Kidney tubule cell (primary cell): ENCODE measurements at places on chromosomes 7 and 10.
A peak's percentile ranks its signal among the peaks of the same experiment; 100 is the strongest.

GRCh38 chr7:102934239-102934638, 21.4 kb downstream of the LRRC17 start:
- no peak for DNase-seq

DNA sequence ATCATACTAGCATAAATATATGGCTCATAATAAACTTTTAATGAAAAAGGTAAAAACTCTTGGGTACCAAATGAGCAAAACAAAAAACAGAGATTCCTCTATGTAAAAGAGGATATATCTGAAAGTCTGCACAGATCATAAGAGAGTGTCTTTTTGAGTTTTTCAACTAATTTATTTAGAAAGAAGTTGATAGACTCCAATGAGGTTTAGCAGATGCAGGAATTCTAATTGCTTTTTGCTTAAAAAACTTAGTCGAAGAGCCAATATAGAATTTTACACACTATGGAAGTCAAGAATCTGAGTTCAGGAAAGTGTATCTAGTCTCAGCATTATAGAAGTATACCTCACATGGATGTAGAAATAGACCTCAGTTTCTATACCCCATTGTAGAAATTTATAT, 3.4 kb upstream of the MLLT10 start:
- DNase-seq, result no peak

GRCh38 chr10:93718937-93719725, 16.7 kb upstream of the FRA10AC1 start:
- DNase-seq, result no peak

GRCh38 chr10:125549653-125550052, 133.3 kb downstream of the TEX36 start:
- DNase-seq, result no peak

GRCh38 chr10:44925224-44925623, 14.1 kb downstream of the TMEM72 start:
- peak; percentile 42 for DNase-seq

DNA sequence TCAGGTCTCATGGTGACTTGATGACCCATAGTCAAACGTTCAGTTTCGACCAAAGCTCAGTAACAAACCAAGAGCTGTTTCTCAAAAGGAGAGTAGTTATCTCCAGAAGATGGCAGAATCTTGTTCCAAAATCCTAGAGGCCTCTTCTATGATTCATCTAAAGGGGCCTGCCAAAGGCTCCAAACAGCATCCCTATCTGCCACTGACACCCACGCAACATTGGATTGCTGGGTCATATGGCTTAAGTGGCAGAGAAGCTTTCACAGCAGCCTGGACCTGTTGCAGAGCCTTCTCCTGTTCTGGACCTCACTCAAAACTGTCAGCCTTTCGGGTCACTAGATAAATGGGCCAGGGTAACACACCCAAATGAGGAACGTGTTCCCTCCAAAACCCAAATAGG, 54.0 kb upstream of the LRRC18 start:
- DNase-seq, result no peak

DNA sequence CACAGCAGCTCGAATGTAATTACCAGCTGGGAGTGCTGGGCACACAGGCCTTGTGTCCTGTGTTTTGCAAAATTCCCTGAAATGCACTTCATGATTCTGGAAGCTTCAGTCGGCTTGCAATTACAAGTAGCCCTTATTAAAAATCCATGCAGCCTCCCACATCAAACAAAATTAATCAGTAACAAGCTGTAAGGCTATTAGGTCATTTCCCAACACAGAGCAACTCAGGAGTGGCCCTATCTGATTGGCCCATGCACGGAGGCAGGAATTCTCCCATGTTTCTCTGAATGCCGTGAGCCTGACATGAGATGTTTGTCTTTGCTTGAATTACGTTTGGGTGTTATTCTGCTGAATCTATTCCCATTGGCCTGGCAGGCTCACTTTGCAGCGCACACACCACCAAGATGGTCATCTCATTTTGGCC, 36.9 kb downstream of the FOXL3 start:
- DNase-seq, result peak; percentile 87

DNA sequence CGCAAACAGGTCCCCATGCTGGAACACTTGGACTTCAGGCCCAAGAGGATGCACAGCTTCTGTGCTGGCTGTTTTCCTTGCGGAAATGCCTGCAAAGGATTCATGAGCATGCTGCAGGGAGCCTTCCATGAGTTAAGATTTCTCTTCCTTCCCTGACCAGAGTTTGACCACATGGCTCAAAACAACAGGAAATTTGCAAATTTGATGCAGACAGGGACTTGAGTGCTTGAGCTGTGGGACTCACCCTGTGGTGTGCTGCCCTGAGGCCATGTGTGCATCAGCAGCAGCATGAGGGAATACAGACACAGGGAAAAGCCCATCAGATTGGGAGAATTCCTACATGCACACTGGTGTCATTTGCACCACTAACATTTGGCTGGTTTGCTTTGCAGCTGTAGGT, 195.4 kb downstream of the CDC14C start:
- DNase-seq, result no peak

GRCh38 chr7:46197785-46198540, 276.9 kb upstream of the IGFBP3 start:
- DNase-seq, result no peak

GRCh38 chr7:66504131-66504530, 124.5 kb upstream of the KCTD7 start:
- DNase-seq, result no peak

DNA sequence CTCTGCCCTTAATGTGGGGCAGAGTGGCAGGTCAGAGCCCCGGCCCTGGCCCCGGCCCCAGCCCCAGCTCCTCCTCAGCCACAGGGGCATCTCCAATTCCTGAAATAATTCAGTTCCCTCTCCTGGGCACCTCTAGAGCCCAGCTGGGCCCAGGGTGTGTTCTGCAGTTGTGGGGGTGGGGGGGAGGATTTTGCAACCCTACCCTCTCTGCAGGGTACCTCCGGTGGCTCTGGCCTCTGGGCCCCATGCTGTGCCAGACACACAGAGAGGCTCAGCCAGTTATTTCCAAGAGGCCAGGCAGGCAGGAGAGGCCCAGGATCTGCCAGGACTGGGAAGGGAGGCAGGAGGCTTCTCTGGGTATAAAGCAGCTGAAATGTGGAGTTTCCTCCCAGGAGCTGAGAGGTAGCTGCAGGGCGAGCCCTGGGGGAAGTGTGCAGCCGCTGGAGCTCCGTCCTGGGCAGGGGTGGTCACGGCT, 47.9 kb downstream of the PWWP2B start:
- no peak for DNase-seq

- DNase-seq, result peak; percentile 82
Observed at GRCh38 chr10:71213127-71213621, 804 bp downstream of the UNC5B start.
